ENCODE measurements at places on chromosomes 1 and 21.

DNA sequence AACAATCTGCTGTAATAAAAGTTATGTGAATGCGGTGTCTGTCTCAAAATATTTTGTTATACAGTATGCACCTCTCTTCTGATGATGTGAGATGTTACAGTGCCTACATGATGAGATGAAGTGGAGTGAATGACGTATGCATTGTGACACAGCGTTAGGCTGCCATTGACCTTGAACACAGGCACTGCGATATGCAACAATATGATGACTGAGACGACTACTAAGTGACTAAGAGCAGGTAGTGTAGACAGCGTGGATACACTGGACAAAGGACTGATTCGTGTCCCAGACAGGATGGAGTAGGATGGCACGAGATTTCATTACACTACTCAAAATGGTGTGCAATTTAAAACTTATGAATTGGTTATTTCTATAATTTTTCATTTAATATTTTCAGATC lies 8.4 kb downstream of the SGIP1 start:
- no peak for DNase-seq

DNA sequence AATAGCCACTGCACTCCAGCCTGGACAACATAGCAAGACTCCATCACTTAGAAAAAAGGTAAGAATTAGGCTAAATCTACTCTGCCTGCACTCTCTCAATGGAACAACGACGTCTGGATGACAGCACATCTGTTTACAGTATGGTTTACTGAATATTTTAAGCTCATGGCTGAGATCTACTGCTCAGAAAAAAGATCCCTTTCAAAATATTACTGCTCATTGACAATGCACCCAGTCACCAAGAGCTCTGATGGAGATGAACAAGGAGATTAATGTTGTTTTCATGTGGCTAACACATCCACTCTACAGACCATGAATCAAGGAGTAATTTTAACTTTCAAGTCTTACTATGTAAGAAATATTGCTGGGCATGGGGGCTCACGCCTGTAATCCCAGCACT lies 58.0 kb downstream of the SLC27A3 start:
- no peak for DNase-seq

DNA sequence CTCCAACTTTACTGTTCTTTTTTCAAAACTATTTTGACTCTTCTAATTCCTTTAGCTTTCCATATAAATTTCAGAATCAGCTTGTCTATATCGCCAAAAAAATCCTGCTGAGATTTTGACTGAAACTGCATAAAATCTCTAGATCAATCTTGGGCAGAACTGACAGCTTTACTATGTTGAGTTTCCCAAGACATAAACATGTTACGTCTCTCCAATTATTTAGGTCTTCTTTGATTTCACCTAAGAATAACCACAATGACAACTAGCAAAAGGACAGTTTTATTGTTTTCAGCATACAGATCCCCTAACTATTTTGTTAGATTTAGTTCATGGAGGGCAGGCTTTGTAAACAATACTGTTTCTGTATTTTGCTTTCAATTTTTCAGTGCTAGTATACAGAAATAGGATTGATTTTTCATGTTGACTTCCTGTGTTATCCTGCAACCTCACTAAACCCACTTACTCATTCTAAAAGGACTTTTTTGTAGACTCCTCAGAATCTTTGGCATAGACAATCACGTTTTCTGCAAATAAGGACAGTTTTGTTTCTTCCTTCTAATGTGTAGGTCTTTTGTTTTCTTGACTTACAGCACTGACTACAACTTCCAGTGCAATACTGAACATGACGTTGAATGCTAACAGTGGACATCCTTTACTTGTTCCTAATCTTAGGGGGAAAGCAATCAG lies 63.4 kb downstream of the NPHP4 start:
- DNase-seq: no peak

GRCh38 chr1:201719812-201720521 lies 109.0 kb upstream of the IPO9 start:
- DNase-seq: no peak

DNA sequence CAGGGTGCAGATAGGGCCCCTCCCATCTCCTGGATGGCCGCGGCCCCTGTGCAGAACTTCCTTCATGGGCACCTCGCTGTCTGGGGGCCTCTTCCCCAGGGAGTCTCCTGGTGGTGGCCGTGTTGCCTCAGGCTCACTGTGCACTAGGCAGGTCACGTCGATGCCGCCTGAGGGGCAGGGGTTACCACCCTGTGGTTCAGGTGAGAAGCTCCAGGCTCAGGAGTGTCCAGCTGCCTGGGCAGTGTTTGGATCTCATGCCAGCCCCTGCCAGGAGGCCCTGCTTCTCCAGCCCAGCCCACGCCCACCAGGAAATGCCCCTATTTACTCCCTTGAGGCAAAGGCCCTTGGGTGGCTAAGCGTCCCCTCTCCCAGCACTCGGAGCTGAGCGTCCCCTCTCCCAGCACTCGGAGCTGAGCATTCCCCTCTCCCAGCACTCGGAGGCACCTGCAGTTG lies 2.1 kb downstream of the ITGB2 start:
- DNase-seq: no peak

DNA sequence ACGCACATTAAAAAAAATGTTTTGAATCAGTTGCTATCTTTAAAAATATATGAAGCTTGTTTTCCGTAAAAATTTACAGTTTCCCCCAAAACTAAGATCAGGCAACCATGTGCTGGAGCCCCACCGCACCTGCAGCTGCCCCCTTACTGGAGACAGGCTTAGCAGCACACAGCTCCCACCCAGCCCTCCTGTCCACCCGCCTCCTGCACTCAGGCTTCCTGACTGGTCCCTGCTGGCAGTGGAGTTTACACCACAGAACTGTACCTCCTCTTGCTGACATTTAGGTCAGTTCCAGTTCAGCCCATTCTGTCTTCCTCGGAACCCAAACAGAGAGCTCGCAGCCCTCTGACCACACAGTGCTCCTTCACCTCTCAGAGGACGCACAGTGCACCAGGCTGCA lies 2.1 kb downstream of the GPR161 start:
- no peak for DNase-seq

DNA sequence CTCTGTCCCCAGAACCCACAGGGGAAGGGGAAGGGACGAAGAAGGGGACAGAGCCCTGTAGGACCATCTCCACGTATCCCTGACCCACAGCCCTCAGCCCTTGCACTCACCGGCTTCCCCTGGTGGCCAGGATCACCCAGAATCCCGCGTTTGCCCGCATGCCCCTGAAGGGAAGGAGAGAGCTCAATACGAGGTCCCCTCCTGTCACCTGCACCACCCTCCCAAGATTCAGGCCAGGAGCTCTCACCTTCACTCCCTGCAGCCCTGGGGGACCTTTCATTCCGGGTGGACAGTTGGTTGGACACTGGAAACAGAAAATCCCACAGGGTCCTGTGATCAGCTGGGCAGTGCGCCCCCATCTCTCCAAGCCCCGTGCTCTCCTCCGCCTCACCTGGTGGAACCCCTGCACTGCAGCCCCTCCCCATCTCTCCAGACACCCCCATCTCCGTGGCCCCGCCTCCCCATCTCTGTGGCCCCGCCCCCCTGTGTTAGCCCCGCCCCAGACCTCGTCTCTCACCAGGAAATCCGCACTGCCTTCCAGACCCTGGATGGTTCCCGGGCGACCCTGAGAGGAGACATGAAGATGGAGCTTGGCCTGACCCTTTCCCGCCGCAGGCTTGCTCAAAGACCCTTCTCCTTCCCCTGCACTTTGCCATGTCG lies 6.0 kb downstream of the COL9A2 start:
- no peak for DNase-seq

DNA sequence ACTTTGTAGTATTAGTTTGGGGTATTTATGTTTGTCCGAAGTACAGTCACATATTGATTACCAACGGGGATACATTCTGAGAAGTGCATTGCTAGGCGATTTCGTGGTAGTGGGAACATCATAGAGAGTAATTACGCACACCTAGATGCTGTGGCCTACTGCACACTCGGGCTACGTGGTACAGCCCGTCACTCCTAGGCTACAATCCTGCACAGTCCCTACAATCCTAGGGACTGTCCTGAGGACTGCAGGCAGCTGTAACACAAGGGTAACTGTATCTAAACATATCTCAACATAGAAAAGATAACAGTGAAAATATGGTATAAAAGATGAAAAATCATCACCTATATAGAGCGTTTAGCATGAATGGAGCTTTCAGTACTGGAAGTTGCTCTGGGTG lies 18.6 kb downstream of the EXOC8 start:
- no peak for DNase-seq

GRCh38 chr1:174800216-174800851 lies 199.4 kb upstream of the CACYBP start:
- peak; percentile 4 for DNase-seq

DNA sequence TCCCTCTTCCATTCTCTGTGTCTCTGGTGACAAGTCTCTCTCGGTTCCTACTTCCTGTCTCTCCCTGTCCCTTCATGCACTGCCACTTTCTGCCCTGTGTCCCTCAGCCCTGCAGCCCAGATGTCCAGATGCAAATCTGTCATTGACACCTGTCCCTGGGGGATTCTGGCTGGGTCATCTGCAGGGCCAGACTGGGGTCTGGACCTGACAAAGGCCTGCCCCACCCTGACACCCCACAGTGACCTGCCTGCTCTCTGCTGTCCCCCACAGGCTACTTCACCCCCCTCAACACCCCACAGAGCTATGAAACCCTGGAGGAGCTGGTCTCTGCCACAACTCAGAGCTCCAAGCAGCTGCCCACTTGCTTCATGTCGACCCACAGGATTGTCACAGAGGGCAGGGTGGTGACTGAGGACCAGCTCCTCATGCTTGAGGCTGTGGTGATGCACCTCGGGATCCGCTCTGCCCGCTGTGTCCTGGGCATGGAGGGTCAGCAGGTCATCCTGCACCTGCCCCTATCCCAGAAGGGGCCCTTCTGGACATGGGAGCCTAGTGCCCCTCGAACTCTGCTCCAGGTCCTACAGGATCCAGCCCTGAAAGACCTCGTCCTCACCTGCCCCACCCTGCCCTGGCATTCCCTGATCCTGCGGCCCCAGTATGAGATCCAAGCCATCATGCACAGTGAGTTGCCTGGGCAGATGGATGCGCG lies 7.2 kb downstream of the THEMIS2 start:
- DNase-seq: no peak

GRCh38 chr1:44652445-44653106 lies 21.7 kb downstream of the TMEM53 start:
- peak; percentile 72 for DNase-seq

GRCh38 chr1:170872663-170873062 lies 62.7 kb upstream of the MROH9 start:
- no peak for DNase-seq

DNA sequence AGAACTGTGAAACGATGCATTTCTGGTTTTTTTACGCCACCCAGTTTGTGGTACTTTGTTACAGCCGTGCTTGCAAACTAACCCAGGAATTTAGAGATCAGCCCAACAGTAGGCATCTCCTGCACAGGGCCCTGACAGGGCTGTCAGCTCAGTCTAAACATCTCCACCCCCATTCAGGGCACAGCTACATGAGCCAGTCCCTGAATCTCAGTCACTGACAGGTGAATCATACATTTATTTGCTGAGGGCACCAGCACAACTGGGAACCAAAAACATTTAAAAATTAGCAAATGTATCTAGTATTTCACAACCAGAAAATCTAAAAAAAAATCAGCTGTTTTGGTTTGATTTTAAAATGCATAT lies 30.7 kb downstream of the PRDX6 start:
- no peak for DNase-seq

All from stimulated activated CD4-positive, alpha-beta T cell treated with anti-CD3 and anti-CD28 coated beads, Interleukin-4, amount 100 ng/mL, for 4 hours (primary cell).